ENCODE measurements at places on chromosomes 6 and 20.

- DNase-seq, result peak; percentile 94
Observed at GRCh38 chr6:126063512-126064146, 77.3 kb downstream of the TRMT11 start.

GRCh38 chr20:25082498-25082873, 545 bp upstream of the VSX1 start:
- DNase-seq, result no peak

GRCh38 chr6:43977404-43978111, 149.7 kb downstream of the MRPL14 start:
- peak; percentile 67 for DNase-seq

- DNase-seq, result no peak
Observed at GRCh38 chr20:60139663-60140446, 181.6 kb downstream of the CDH26 start.

GRCh38 chr6:99467509-99468106, 42.5 kb upstream of the PNISR start:
- peak; percentile 26 for DNase-seq

DNA sequence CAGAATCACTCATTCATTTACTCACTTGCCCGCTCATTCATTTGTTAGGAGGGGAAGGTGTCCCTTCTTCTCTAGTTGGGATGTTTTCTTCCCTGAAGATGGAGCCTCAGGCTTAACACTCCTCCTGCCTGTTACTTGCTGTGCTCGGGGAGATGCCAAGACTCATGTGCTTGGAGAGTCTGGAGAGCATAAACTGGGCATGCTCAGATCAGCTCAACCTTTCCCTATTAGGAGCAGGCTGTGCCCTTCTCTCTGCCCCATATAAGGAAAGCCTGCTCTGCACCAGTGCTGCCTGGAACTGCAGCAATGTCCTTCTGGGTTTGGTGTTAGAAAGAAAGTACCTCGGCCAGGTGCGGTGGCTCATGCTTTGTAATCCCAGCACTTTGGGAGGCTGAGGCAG, 18.0 kb upstream of the UBE2V1 start:
- peak; percentile 33 for DNase-seq

DNA sequence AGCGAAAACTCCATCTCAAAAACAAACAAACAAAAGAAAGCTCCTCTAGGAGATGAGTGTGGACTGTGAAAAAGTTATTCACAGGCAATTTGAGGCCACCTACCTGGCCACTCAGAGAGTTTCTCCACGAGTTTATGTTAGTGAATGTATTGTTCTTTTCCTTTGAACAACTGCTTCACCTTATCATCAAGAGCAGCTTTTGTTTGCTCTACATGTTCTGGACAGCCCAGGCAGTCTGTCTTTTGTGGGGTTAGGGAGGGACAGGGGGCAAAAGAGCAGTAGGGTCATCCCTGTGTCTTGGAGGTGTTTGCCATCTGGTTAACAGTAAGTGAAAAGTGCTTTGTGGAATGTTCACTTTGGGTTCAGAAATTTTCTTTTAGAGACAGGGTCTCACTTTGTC, 8.0 kb downstream of the CASS4 start:
- DNase-seq, result no peak

GRCh38 chr6:42471142-42471541, 19.4 kb upstream of the TRERF1 start:
- no peak for DNase-seq

DNA sequence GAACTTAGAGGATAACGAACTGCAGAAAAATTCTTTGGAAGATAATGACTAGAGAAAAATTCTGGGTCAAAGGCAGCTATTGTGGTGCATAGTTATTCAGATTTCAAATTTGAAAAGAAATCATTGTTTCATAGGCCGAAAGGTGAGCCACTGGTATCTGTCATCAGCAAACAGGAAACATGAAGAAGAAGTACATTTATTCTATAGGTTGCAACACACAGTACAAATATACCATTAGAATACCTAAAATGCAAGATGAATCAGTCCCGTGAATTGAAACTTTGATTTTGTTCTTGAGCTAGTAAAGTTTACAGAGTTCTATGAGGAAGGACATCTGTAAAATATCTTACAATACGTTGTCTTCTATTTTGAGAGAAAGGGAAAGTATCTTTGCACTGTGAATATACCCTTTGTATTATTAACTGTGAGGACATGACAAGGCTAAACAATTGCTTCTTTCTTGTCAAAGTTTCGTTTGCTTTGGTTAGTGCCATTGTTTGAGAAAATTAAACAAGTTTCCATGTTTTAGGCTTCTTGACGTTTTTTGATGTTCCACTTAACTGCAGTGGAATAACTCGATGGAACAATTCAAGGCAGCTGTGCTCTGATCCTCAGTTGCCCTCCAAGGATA, 84.7 kb downstream of the HDGFL1 start:
- DNase-seq, result no peak

- peak; percentile 100 for DNase-seq
Observed at GRCh38 chr6:31862344-31863235, at the start of gene NEU1. TSS of gene NEU1 (minus strand) at chr6:31862821. CDS start at chr6:31862776, 45 bp downstream.

- no peak for DNase-seq
Observed at GRCh38 chr20:3919352-3919751, 30.2 kb downstream of the PANK2 start.

GRCh38 chr20:18689557-18689956, 101.7 kb downstream of the DTD1 start:
- DNase-seq, result no peak

- peak; percentile 91 for DNase-seq
Observed at GRCh38 chr6:112802144-112802543, 455.0 kb downstream of the RFPL4B start.

DNA sequence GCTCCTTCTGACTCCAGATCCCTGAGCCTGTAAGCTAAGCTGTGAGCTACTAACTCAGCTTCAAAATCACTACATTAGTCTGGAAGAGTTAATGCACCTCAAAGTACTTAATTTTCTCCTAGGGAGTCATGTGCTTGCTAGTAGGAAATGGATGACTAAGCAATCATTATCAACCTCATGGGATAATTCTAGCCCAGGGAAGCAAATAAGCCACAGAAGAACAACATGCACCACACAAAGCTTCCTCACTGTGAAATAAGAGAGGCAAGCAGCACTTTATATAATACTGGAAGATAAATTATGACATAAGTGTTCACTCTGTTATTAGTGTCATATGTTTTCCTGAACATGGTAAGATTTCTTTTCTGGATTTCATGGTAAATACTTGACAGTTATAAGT, 57.9 kb upstream of the RCAN2 start:
- peak; percentile 8 for DNase-seq

- no peak for DNase-seq
Observed at GRCh38 chr20:24771542-24772061, 177.5 kb upstream of the CST7 start.

DNA sequence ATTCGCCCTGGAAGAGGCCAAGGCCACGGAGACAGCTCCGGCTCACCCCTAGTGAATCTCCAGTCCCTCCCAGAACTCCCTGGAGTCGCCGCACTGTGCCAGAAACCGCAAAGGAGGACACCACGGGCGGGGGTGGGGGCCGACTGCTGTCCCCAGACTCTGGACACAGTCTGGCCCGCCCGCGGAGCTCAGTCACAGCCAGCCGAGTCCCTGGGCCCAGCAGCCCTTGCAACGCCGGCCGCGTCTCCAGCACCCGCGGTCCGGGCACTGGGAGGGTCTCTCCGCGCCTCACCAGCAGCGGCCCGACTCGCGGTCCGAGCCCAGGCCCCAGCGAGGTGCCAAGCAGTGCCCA, 518 bp downstream of the PEX6 start:
- DNase-seq, result peak; percentile 52

DNA sequence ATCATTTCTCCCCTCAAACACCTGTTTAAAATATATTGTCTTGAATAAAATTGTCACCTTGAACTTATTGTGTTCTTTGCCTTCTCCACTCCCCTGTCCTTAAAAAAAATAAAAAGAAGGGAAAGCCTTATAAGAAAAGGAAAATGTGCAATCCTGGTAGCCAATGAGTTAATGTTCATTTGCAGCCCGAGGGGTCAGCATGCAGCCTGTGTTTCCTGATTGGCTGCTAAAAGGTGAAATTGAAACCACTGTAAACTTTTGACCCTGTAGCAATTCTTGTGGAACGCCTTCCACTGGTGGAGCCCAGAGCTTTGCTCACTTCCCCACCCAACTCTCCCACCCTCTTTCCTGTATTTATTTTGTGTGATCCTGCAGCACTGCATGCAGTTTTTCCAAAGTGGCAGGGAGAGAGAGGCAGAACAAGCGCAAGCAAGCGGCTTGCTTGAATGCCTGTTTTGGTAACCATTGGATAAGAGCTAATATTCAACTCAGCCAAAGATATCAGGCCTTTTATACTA, 74.9 kb downstream of the NCOA3 start:
- DNase-seq, result peak; percentile 94

GRCh38 chr6:155418017-155418761, 37.5 kb downstream of the NOX3 start:
- peak; percentile 83 for DNase-seq

DNA sequence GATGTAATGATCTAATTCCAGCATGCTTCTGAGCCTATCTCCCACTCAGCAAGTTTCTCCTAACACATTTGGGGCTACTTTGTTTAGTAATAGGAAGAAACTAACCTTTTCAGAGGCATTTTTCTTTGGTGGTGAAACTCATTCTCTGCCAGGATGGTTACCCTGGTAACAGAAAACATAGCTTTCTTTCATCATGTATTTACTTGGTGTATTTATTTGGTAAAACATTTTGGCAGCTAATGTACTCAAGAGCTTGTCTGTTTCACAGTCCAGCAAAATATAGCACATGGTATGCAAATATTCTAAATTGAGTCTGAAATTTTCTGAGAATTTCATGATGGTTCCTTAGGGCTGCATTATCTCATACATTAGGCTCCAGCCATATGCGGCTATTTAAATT, 100.0 kb downstream of the SLC35B3 start:
- peak; percentile 8 for DNase-seq

DNA sequence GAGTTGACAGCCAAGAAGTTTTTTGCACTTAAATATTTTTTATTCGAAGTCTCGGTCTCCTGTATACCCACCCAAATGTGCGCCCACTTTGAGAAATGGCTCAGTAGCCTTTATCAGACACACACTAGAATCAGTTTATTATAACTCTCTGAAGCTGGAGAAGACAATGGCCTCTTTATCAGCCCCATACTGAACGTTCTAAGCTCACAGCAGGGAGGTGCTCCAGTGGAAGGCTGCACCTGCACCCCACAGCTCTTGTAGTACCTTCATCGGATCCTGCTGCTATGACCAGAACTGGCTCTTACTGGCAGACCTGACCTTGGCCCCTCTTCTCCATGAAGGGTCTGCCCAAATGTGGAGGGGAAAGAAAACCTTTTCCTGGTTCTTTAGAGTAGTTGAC, 165.0 kb upstream of the SCGN start:
- no peak for DNase-seq

DNA sequence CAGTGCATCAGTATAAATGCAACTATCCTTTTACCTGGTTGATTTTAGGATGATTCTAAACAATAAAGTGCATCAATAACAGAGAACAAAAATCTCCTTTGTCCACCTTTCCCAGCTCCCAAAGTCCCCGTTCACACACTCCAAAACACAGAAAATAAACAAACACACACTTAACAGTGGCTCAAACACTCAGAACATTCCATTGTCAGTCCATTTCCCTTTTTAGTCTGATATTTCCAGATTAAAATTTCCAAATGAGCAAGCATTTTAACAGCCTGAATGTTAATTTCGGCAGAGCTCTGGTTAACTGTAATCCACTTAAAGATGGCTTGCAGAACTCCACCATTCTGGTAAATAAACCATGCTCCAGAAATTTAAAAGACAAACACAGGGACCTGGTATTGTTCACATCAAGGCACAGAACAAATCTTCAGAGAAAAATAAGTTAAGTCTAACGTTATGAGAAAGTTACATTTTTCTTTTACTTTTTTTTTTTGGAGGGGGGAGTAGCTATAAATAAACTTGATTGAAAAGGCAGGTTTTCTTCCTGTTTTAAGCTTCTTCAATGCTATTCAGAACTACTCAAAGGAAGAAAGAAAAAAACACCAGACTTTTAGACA, 100.8 kb downstream of the DST start:
- no peak for DNase-seq

GRCh38 chr20:47854687-47855212, 69.5 kb upstream of the SULF2 start:
- DNase-seq, result peak; percentile 74
